ENCODE measurements at places on chromosomes 7 and 10.

GRCh38 chr7:75986147-75986781, 8.1 kb downstream of the TMEM120A start:
- no peak for DNase-seq

DNA sequence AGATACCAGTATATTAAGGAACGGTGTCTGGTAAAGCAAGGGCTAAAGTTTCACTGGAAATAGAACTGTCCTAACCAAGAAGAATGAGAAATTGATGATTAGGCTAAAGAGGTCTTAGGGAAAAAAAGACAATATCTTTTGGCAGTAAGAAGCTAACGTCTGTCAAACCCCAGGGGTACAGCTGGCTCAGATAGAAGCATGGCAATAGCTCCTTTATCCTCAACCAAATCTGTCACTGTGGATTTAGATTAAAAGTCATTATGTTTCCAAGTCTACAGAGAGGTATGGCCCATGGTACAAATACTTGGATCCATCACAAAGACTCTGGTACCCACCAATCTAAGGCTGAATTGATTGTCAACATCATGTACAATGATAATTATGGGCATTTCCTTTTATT, 8.6 kb upstream of the SLC16A9 start:
- no peak for DNase-seq

DNA sequence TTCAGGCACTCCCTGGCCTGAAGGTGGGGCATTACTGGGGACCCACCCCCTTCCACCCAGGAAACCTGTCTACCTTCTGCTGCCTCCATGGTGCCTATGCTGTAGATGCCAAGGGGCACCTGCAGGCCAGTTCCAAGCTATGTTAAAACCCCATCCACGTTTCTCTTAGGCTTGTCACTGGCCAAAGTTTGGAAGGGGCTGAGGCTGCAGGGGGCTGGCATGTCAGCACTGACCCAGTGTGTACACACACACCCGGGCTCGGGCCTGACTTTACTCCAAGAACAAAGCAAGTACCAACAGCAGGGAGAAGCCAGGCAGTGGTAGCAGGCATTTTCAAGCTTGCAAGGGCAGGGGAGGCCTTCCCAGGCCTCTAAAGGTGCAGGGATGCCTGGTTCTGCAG, 53.8 kb upstream of the PCDH15 start:
- DNase-seq: no peak

DNA sequence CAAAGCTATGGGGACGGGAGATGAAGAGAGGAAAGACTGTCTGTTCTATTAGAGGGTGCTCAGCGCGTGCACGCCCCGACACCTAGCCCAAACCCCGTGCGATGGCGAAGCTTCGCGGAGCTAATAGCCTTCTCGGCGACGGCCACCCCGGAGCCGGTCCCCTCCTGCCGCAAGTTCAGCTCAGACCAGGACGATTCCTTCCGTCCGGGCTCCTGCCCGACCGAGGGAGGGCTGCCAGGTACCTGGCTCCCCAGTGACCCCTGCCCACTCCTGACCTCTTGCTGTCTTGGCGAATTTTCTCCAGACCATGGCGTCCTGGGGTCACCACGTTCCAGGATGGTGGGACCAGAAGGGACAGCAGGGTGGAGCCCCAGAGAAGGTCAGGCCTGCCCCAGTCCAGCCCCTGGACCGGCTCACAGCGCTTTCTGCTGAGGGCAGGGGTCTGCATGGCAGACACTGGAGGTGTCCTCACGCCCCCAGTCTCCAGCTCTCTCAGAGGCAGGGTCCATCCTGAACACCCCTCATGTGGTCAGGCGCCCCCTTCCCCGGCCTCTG, 36.7 kb downstream of the UNCX start:
- DNase-seq: no peak

- DNase-seq: peak; percentile 49
Observed at GRCh38 chr10:79202188-79203013, 133.6 kb downstream of the ZMIZ1 start.

DNA sequence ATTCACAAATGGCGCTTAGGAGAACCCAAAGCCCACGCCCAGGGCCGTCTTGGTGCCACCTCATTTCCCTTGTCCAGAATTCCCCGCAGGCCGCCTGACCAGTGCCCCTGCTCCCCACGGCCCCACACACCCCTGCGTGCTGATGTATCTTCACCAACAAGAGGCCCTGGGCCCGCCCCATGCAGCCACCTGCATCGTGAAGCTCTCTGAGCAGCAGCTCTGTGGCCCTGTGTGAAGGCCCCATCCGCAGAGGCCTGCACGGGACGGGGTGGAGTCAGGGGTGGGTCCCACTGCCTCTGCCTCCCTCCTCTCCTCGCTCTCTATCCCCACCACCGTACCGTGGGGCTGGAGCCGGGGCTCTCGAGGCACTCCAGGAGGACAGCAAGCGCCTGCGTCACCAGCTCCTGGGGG, 14.7 kb downstream of the BRAT1 start:
- no peak for DNase-seq

GRCh38 chr7:71961283-71961682, 450.9 kb downstream of the CALN1 start:
- no peak for DNase-seq

- no peak for DNase-seq
Observed at GRCh38 chr10:114869520-114869892, 47.9 kb downstream of the FHIP2A start.

- no peak for DNase-seq
Observed at GRCh38 chr7:105230486-105230885, 158.2 kb downstream of the SRPK2 start.

DNA sequence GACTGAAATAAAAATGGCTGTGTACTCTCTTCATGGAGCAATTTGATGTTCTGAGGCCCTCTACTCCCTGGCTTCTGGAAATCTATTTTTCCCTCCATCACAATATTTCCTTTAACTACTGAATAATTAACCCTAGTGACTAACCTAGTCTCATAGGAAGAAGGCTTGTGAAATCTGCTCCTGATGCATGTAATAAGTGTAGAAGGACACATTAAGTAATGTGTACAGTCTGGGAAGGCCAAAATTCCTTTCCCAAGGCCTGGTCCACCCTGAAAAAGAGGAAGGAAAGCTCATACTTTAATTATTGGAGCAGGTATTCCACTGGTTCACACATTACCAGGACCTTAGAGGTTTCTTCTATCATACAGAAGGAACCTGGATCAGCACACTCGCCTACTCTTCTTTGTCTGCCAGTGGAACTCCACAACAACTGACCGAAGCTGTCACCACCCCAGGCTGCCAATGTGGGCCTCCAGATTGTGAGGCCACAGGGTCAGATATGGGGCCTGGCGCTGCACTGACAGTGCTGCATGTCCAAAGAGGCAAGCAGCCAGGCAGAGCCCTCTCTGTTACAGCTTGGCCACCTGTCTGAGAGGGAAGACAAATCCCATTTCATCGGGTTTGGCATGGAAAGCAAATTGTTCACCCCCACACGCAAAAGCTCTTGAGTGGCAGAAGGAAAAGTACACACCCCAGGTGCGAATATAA, 54.4 kb upstream of the FAM133B start:
- no peak for DNase-seq

DNA sequence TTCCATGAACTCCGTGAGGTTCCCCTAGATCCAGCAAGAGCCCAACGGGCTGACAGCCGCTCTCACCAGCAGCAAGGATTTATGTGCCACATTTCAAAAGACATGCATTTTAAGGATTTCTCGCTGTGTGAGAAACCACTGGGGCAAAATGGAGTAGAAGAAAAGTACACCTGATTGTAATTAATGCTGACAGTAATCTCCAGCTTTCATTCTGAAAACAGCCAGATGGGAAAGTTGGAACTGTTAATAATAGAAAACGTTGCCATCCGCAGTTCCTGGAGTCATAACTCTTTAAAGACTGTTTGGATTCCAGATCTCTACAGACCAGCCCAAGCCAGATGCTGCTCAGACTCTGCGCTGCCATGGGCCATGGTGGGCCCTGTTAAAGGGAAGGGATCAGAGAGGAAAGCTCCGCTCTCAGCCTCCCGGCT, 216.9 kb upstream of the GLI3 start:
- no peak for DNase-seq

DNA sequence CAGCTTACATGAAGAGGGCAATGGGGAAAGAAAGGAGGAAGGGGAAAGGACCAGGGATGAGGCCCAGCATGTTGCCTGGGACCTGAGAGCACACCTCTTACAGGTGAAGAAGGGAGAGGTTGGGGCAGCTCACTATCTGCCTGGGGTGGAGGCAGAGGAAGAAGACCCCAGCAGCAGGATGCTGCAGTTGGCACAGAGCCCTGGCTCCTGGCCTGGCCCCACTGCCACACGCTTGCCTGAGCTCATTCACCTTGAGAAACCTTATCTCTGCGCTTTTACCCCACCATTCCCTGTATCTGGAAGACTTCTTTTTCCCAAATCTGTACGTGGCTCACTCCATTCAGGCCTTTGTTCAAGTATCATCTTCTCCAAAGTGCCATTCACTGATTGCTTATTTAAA, 147.8 kb upstream of the TMEM72 start:
- no peak for DNase-seq

- no peak for DNase-seq
Observed at GRCh38 chr7:38679419-38679818, 48.2 kb upstream of the AMPH start.

GRCh38 chr10:129075508-129075907, 391.5 kb upstream of the MGMT start:
- DNase-seq: no peak

GRCh38 chr10:69239136-69239535, 19.0 kb downstream of the HKDC1 start:
- DNase-seq: no peak

DNA sequence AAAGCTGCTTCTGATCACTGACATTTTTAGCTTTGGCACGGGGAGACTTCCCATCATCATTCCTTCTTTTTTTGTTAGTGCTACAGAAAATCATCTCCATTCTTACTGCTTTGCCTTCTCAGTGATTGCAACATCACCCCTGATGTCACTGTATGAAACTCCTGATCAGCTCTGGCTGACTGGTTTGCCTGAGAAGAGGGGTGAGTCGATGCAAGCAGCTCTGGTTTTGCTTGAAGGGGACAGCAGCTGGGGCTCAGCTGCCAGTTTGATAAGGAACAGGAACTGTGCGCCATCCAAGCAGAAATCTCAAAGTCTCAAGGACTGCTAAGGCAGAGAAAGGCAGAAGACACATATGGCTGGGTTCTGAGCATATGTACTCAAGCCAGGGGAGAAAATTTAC, 808.5 kb upstream of the CELF2 start:
- DNase-seq: no peak

GRCh38 chr7:74496272-74496671, 42.6 kb downstream of the GTF2IRD1 start:
- no peak for DNase-seq

DNA sequence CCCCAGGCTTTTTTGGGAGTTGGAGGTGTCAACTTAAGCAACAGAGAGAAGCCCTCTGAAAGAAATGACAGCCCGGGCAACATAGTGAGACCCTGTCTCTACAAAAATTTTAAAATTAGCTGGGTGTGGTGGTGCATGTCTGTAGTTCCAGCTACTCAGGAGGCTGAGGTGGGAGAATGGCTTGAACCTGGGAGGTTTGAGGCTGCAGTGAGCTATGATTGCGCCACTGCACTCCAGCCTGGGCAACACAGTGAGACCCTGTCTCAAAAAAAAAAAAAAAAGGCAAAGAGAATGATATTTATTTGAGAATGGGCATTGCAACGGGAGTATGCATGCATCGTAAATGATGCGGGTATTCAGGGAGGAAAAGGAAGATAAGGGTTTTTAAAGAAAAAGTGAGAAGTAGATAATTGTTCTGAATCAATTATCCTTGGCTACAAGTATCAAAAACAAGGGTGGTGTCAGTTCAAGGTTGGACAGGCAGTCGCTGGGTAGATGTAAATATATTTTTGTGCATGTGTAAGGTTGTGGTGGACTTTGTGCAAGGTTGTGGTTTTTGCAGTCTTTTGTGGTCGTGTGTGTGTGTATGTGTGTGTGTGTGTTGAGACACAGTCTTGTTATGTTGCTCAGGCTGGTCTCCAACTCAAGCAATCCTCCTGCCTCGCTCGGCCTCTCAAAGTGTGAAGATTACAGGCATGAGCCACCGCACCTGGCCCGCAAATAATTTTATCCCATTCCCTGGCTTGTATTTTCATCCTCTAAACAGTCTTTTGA, 65.6 kb downstream of the COL26A1 start:
- DNase-seq: no peak

DNA sequence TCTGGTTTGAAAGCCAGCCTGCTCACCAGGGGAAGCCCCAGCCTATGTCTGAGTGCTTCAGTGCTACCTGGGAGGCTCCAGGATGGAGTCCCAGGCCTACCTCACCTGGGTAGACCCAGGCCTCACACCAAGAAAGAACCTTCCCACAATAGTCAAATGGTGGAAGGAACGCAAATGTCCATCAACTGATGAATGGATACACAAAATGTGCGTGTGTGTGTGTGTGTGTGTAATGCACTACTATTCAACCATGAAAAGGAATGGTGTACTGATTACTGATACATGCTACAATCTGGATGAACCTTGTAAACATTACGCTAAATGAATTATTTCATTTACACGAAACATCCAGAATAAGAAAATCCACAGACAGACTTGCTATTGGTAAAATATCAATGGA, 15.2 kb upstream of the ADRB1 start:
- no peak for DNase-seq

DNA sequence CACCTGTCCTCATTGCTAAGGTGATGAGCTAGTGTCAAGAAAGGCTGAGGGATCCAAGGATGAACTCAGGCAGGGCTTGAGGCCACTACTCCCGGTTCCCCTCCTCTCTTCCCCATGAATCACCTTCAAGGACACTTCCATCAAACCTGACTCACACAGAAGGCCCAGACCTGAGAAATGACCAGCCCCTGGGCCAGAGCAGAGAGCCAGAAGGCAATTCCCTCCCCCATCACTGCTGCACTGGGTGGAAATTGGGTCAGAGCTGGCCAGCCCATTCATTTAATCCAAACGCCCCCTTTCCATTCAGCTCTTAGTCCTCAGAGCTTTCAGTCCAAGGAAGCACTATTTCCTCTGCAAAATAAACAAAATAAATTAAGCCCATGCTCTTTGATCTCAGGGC, 182.0 kb downstream of the KCNMA1 start:
- DNase-seq: no peak

- DNase-seq: peak; percentile 52
Observed at GRCh38 chr7:31744294-31744874, 57.4 kb downstream of the PPP1R17 start.

DNA sequence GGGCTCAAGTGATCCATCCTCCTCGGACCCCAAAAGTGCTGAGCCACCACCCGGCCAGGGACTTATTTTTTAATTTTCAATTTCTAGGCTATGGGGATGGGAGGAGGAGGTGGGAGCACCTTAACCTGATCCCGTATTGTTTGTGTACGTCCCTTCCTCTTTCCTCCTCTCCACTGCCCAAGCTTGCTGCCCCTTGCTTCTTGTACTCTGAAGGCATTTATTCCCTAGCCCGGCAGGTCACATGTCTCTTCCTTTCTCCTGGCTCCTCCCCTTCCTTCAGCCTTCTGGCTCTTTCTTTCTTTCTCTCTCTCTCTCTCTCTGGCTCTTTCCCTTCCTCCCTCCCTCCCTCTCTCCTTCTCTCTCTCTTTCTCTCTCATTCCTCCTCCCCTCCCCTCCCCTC, 56.0 kb downstream of the COL26A1 start:
- DNase-seq: no peak

- no peak for DNase-seq
Observed at GRCh38 chr10:130686689-130687300, 550.6 kb downstream of the GLRX3 start.
